Stimulated activated CD4-positive, alpha-beta T cell treated with anti-CD3 and anti-CD28 coated beads, TNF-alpha, amount 100 ng/mL, for 4 hours (primary cell): ENCODE measurements at places on chromosomes 1 and 21.

DNA sequence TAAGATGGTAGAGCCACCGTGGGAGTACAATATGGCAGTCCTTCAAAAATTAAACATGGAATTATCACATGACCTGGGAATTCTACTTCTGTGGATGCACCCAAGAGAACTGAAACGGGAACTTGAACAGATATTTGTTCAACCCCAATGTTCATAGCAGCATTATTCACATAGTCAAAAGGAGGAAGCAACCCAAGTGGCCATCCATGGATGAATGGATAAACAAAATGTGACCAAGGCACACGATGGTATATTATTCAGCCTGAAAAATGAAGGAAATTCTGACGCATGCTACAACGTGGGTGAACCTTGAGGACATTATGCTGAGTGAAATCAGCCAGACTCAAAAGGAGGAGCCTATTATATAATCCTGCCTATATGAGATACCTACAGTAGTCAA lies 22.8 kb upstream of the LAPTM5 start:
- no peak for DNase-seq

DNA sequence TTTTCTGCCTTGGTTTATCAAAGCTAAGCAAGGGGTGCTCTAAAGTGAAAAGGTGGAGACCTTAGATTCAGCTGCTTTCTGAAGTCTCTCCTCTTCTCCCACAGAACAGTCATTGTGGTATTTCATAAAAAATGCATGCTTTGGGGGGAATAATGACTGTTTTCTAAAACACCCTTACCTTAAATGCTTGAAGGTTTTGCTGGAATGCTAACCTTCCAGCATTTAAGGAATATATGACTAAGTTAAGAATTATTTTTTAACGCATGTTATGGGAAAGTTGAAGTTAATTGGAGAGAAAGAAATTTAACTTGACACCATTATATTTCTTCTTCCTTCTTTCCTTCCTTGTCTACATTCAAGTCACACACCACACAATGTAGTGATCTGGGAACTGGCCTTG lies 162.5 kb downstream of the ROR1 start:
- DNase-seq, result no peak

- DNase-seq, result no peak
Measured at GRCh38 chr1:240691909-240692705, 80.2 kb upstream of the GREM2 start.

- DNase-seq, result no peak
Measured at GRCh38 chr1:196873385-196873784, 14.5 kb upstream of the CFHR4 start.

DNA sequence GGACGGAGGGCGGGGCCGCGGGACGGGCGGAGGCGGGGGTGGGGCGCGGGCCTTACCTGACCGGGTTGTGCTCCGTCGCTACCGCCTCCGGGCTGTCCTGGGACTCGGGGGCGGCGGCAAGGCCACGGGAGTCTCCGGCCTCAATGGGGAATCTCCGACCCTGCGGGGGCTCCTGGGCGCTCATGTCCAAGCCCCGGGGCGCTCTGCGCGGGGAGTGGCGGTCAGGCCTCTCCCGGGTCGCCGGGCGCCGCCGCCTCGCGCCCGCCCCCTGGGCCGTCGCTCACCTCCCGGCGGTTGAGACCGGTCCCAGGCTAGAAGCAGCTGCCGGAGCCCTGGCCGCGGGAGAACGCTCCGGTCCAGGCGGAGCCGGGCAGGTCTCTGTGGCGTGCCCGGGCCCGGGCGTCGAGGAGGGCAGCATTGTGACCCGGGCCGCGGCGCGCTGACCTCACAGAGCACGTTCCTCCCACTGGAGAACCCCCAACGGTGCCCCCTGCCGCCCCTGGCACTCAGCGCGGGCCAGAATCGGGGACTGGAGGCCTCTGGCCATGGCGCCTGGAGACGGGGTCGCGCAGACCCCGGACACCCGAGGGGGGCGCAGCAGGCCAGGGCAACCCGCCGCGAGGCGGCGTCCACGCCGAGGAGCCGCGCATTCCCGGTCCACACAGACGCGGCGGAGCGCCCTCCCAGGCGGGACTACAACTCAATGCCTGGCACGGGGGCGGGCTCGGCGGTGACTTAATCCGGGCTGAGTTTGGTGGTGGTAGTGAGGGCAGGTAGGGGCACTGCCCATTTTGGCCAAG lies 411 bp downstream of the FAM229A start:
- DNase-seq, result peak; percentile 13

GRCh38 chr1:171913385-171913784 lies 72.1 kb downstream of the DNM3 start:
- no peak for DNase-seq

DNA sequence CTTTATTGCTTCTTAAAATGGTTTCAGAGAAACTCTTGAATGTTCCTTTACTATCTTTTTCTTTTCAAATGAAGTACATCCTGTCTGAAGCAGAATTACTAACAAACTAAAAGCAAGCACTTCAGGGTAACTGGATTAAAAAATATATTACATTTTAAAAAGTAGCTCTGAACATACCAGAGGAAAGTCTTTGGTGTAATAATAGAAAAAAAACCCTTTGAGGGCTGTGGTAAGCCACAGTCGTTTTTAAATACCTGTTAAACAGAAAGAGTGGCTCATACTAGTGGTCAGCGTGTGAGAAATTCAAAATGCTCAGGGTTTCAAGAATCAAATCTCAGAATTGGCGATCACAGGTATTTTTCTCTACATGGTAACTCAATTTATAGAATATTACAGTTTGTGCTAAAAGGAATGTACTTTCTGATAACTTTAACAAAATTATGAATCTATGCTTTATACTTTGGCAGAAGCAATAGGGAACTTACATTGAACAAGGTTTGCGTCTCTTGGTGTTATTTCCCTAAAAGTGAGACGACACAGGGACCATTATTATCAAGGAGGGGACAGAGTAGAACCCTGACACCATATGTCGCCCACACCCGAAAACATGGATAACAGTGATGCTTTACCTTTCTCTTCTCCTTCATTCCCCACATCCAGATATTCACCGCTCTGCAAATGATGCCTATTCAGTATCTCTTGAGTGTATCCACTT lies 97.0 kb upstream of the DPH5 start:
- DNase-seq, result no peak

- DNase-seq, result no peak
Measured at GRCh38 chr1:10187026-10187334, 23.4 kb upstream of the KIF1B start.

GRCh38 chr1:153728305-153729066 lies 636 bp downstream of the INTS3 start:
- DNase-seq, result peak; percentile 2

DNA sequence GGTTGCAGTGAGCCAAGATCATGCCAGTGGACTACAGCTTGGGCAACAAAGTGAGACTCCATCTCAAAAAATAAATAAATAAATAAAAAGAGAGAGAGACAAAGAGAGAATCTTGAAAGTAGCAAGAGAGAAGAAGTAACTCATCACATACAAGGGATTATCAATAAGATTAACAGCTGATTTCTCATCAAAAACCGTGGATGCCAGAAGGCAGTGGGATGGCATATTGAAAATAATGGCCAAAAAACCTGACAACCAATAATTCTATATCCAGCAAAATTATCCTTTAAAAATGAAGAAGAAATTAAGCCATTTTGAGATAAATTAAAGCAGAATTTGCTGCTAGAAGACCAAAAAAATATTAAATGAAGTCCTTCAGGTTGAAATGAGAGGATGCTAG lies 35.7 kb downstream of the KLHDC7A start:
- no peak for DNase-seq

DNA sequence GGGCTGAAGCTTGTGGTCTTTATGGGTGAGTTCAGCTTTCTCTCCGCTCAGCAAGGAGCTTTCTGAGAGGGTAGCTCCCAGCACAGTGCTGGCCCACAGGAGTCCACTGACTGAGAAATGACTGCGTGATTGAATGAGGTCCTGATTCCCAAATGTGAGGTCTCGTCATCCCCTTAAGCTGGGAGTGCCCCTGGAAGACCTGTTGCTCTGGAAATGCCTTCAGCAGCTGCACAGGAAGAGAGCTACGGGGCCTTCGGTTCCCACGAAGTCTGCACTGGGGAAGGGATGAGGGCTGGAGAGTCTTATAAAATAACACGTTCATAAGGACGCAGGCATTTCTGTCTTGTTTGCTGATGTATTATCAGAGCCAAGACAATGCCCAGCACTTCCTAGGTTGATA lies 14.0 kb downstream of the TNNT2 start:
- no peak for DNase-seq

- no peak for DNase-seq
Measured at GRCh38 chr1:216531263-216532239, 108.3 kb upstream of the USH2A start.

DNA sequence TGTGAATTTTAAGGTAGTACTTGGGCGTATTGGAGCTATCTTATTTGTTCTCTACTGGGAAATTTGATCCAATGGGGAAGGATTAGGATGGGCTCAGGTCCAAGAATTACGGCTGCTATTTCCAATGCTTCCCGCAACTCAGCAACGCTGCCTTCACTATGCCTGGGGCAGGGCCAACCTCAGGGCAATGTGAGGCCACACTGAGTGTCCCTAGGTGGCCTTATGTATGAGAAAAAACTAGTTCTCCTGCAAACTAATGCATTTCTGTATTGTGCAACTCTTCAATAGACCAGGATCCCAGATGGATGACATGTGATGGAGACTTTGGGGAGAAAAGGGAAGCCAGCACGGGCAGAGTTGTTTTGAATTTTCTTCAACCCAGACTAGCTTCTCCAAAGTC lies 168.1 kb downstream of the DUSP10 start:
- no peak for DNase-seq

DNA sequence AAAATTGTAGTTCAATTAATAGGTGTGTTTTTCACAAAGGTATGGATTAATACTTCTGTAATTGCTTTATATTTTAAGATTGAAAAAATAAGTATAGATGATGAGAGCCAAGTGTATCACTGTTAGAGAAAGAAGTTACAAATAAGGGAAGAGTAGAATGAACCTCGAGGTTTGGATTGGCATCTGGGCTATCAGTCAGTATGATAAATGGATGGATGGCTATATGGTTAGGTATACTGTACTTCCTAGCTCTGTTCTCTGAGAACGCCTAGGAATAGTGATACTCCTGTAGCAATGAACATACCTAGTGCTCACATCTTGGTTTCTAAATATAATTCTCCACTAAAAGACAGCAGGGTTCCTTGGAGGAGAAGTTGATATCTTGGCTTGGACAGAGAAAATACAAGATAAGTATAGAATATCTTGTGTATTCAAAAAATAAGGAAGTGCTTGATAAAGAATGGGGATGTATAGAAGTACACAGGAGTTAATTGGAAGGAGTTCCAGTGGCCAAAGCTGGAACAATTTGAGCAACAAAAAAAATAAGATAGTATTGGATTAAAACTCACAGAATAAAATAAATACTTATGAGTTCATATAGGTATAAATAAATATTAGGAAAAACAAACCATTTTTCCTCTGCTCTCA lies 12.4 kb downstream of the IPO9 start:
- DNase-seq, result no peak
